ENCODE measurements at places on chromosomes 6 and 20. TPM values are rescaled to one million over a fixed set of nuclear protein-coding genes. Genes with fewer than 3 reads are reported as not detected.

TMEM244 gene
- 1.4 TPM for total RNA-seq

DNA sequence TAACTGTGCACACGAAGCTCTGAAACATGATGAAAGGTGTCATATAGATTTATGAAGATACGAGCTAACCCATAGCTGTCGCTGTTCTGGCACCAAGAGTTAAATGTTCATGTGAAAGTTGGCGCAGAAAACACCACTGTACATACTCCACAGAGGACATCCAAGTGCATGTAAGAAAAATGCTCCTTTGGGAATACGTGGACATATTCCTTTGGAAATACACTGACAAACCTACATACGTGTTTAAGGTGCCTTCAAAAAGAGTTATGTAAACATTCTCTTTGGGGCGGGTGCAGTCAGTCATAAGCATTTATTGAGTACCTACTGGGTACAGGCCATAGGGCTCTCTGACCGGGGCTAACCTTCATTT lies 723 bp upstream of the ARID1B start:
- DNase-seq, result no peak

- no peak for DNase-seq
Measured at GRCh38 chr6:159852877-159853276, 37.9 kb upstream of the MAS1 start.

DNA sequence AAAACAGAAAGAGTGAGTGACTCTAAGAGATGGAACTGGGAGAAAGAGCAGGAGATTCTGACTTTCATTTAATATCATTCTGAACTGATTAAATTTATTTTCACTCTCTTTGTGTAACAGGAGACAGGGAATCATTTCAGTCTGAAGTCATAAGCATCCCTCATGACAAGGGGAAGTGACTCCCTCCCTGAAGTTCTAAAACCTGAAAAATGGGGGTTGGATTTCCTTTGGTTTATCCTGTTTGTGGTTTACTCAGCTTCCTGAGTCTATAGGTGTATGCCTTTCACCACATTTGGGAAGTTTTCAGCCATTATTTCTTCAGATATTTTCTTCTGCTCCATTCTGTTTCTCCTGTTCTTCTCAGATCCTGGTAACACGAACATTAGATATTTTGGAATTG lies 3.4 kb upstream of the FKBP1A start:
- DNase-seq, result no peak

DNA sequence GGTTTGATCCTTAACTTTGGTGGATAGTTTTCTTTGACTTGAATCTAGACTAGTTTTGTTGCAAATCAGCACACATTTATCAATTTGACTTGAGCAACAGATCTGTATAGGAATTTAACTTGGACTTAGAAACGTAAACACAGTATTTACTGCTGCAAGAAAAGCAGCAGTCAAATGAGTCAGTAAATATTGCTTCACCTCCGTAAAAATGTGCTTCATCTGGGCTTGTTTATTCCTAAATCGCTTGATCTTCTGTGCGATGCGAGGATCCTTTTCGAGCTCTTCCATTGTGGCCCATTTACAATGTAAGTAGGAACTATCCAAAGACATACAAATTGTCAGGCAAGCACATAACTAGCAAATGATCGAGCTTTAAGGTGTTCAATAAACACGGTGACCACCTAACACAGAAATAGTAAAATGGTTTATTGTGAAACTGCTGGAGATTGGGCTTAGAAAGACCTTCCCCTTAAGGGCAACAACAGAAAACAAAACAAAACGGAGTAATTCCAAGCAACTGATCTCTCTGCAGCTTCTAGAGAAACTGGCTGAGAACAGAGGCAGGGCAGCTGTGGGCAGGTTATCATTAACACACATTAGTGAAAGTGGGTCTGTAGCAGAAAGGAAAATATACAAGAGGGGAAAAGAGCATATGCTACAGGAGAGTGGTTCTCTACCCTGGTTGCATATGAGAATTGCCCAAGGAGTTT lies 120.8 kb downstream of the CHD6 start:
- no peak for DNase-seq

GRCh38 chr6:134221250-134221649 lies 96.7 kb downstream of the SGK1 start:
- no peak for DNase-seq

GRCh38 chr20:20731945-20732296 lies 19.5 kb upstream of the RALGAPA2 start:
- DNase-seq, result no peak

DNA sequence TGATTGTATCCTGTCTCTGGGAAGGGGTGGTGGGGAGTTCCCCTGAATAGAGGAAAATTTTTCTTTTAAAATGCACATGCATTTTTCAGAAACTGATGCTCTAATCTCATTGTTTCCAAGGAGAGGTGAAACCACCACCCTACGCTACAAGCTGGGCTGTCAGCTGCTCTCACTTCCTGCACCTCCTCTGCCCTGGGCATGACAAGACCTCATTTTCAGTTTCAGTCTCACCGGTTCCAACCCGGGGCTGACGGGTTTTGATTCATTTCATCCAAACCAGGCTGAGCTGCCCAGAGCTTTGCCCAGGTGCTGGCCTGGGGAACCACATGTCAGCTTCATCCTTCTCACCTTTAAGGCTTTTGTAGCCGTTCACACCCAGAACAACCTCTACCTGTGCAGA lies 99.7 kb downstream of the EYA2 start:
- no peak for DNase-seq

- no peak for DNase-seq
Measured at GRCh38 chr20:19987046-19987445, 30.1 kb upstream of the NAA20 start.

- no peak for DNase-seq
Measured at GRCh38 chr20:56733967-56734366, 104.9 kb downstream of the TFAP2C start.

Data from occipital lobe (tissue), 3 donors.